Naive thymus-derived CD8-positive, alpha-beta T cell (primary cell): ENCODE measurements at places on chromosomes 5 and 9. TPM values are rescaled to one million over a fixed set of nuclear protein-coding genes. Genes with fewer than 3 reads are reported as not detected.
A peak's percentile ranks its signal among the peaks of the same experiment; 100 is the strongest.

DMRTA1 gene
- not detected for total RNA-seq

TAF1L gene
- total RNA-seq = 0.08 TPM

N4BP3 gene
- 7.0 TPM for total RNA-seq

NR5A1 gene
- total RNA-seq = not detected

- peaks cover 3% of the 10 kb centered on the region for H3K36me3 ChIP-seq
- H3K27me3 ChIP-seq = no peaks in the 10 kb centered on the region
- H3K4me1 ChIP-seq = peaks cover 70% of the 10 kb centered on the region
- no peak for DNase-seq
Observed at GRCh38 chr9:20319641-20320337, 302.5 kb downstream of the MLLT3 start.

DNA sequence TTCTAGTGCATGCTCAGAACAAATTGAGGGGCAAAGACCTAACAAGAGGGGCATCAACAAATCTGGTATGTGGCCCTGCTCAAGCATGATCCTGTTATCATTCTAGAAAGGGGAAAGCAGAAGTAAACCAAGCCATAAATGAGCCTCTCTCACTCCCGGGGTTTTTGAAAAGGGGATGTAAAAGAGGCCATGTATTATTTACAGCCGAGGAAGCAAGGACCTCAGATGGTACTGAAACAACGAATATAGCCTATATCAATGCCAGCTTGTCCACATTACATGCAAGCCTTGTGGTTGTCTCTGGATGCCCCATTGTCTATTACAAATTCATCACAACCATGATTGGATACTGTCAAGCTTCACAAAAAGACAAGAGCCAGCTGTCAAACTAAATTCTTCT, 211.3 kb downstream of the DCP2 start:
- no peaks in the 10 kb centered on the region for H3K27me3 ChIP-seq
- no peaks in the 10 kb centered on the region for H3K36me3 ChIP-seq
- no peak overlapping the region for H3K4me3 ChIP-seq

DNA sequence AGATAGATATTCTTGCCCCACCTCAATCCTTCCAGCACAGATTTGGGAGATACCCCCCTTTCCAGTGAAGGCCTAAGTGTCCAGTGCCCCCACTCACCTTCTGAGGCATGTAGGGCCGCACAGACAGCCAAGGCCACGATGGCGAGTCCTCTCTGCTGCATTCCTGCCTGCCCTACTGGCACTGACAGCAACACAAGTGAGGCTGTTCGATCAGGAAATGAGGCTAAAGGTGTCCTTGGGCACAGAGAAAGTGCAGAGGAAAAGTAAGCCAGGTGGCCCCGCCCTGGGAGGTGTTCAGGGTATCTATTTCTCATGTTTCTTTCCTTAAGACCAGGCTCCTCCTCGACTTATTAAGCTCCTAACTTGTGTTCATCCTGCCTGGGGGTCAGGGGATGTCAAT, at the start of gene CCL28:
TSS of gene CCL28 (minus strand) at position 236 of the 400 bp plus-strand sequence. CDS start at position 161, 75 bp downstream.
- H3K36me3 ChIP-seq = no peaks in the 10 kb centered on the region
- no peak for DNase-seq
- H3K27me3 ChIP-seq = no peaks in the 10 kb centered on the region

DNA sequence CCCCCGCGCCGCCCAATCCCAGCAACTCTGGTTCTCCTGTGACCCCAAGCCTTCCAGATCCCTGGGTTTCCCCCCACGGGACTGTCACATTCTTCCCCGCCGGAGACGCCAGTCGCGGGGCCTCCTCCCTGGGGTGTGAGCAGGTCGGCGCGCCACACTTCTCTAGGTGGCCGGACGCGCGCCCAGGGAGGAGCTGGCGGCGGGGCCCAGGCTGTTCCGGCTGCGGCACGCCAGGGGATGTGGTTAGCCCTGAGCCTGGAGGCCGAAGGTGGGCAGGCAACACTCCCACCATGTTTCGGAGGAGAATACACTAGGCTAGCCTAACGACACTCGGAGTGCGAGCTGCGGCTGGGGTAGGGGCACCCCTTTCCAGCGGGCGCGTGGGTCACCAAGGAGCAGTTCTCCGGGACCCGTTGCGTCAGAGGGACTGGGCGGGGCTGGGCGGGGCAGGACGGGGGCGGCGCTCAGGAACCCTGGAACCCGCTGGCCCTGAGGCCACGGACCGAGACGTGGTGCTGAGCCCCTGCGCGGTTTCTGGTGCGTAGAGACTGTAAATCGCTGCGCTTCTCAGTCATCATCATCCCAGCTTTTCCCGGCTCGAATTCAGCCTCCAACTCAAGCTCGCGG, at the start of gene SLC27A6:
TSS of gene SLC27A6 (plus strand) at position 478 of the 627 bp plus-strand sequence. CDS start 650 bp downstream, outside the sequence.
- no peak for DNase-seq
- H3K4me3 ChIP-seq = no peak within 1 kb of the TSS
- H3K27ac ChIP-seq = no peak within 1 kb of the TSS

DNA sequence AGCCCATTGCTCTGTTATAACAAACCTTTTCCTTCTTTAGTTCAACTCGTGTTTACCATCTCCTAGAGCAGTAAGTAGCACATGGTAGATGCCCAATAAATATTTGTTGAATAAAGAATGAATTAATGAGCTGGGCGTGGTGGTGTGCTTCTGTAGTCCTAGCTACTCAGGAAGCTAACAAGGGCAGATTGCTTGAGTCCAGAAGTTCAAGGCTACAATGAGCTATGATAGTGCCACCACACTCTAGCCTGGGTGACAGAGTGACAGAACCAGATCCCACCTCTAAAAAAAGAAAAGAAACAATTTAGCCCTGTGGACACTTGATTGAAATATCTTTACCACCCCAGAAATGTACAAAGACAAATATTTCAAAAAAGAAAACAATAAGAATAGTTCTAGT, 14.6 kb upstream of the PAM start:
- H3K4me3 ChIP-seq = no peak overlapping the region
- no peaks in the 10 kb centered on the region for H3K4me1 ChIP-seq
- H3K27ac ChIP-seq = no peak overlapping the region
- H3K36me3 ChIP-seq = no peaks in the 10 kb centered on the region

- H3K27me3 ChIP-seq = peaks cover 36% of the 10 kb centered on the region
- no peak overlapping the region for H3K27ac ChIP-seq
- H3K36me3 ChIP-seq = peaks cover 22% of the 10 kb centered on the region
- DNase-seq = no peak
- H3K4me3 ChIP-seq = no peak overlapping the region
Observed at GRCh38 chr9:32906213-32906612, 95.2 kb downstream of the APTX start.

DNA sequence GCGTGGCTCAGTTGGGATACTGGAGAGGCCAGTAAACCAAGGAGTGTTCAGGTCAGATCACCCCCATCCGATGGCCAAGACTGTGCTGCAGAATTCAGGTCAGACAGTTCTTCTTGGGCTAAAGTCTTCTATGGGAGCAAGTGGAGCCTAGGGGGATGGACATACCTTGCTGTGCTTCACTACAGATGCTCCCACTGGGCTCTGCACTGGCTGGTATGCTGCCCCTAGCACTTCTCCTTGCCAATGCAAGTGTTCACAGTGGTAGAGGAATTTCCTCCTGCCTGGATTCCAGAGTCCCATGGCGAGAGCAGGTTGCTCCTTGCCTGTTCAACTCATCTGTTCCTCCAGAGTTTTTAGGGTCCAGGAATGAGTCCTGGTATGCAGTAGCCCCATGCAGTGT, 134.2 kb upstream of the EDIL3 start:
- no peak overlapping the region for H3K4me3 ChIP-seq
- DNase-seq = no peak
- no peaks in the 10 kb centered on the region for H3K4me1 ChIP-seq
- peaks cover 4% of the 10 kb centered on the region for H3K27me3 ChIP-seq
- no peak overlapping the region for H3K27ac ChIP-seq

DNA sequence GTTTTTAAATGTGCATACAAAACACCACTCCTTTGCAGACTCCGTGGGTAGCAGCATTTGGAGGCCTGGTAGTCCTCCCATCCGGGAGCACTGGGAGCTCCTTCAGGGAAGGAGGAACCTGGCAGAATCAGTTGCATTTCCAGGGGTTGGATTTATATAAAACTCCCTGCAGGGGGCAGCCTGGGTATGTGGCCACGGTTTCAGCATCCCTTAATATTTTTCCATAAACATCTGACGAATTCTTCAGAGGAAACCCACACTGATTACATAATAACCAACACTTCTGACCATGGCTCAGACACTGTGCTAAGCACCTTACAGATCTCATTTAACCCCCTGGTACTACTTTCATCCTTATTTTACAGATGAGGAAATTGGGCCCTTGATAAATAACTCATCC, 6.1 kb upstream of the AFAP1L1 start:
- H3K4me1 ChIP-seq = peaks cover 10% of the 10 kb centered on the region
- H3K4me3 ChIP-seq = no peak overlapping the region
- no peak for DNase-seq
- H3K27ac ChIP-seq = no peak overlapping the region
- no peaks in the 10 kb centered on the region for H3K36me3 ChIP-seq

GRCh38 chr9:34612788-34613390, 992 bp upstream of the RPP25L start:
- DNase-seq = peak; percentile 67
- H3K27me3 ChIP-seq = no peaks in the 10 kb centered on the region
- H3K4me1 ChIP-seq = peaks cover 11% of the 10 kb centered on the region
- H3K36me3 ChIP-seq = peaks cover 29% of the 10 kb centered on the region
- peak overlapping the region; percentile 99 for H3K27ac ChIP-seq

DNA sequence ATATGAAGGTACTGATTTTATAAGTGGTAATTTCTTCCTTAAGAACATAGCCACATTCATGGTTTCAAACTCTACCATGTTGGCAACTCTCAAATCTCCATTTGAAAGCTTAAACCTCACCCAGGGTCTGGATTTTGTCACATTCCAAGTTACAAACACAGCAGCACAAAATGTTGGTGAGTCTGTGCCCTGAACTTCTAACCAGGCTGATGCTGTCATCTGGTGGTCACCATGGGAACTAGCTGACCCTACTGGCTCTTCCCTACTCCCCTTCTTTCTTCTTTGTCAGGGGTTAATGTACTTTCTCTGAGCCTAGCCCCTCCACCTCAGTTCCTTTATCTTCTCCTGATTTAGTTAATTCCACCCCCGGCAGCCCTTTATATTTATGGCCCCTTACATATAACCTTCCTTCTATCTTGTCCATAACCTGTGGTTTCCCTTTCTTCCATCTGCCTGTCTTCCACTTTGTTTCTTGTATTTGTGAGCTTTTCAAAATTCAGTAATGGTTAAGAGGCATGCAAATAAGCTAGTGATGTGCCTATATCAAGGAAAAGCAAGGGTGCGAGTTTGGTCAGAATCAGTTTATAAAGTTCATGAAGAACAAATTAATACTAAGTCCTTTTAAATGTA, 35.9 kb downstream of the TGFBR1 start:
- H3K4me3 ChIP-seq = no peak overlapping the region
- H3K27me3 ChIP-seq = no peaks in the 10 kb centered on the region

DNA sequence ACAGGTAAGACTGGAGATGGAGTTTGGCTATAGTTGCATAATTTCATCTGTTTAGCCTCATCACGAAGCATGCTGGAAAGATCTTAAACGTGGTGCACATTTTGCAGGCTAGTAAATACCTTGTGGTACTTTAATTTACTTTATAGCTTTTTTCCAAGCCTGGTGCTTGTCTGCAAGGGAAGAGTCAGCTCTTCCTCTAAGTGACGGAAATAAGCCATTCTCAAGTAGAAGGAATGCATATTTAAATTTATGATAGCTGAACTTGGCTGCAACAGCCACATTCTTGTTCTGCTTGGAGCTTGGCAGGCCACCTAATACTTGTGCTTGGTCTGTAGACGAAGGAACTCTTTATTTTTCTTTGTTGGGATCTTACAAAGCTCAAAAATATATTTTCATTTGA, 188.0 kb upstream of the PIK3R1 start:
- no peak overlapping the region for H3K27ac ChIP-seq
- no peaks in the 10 kb centered on the region for H3K4me1 ChIP-seq
- no peak overlapping the region for H3K4me3 ChIP-seq
- no peak for DNase-seq
- no peaks in the 10 kb centered on the region for H3K27me3 ChIP-seq
- H3K36me3 ChIP-seq = no peaks in the 10 kb centered on the region

DNA sequence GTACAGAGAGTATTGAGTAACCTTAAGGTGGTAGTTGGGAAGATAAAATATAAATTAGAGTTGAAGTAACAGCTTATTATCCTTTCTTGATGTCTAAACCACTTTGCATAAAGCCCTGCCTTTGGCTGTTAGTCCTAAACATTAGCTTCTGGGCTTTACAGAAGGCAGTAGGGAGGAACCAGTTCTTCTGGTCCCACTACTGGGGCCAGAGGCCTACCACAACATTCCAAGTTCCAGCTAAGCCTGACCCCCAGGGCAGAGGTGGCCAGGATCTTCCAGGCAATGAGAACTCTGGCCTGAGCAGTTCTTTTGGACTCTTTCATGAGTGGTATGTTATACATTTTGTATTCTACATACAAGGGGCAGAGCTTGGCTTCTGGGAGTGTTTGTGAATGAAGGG, 26.1 kb downstream of the DNAI1 start:
- no peaks in the 10 kb centered on the region for H3K36me3 ChIP-seq
- peaks cover 2% of the 10 kb centered on the region for H3K4me1 ChIP-seq
- H3K27me3 ChIP-seq = peaks cover 13% of the 10 kb centered on the region
- no peak for DNase-seq
- H3K27ac ChIP-seq = no peak overlapping the region

DNA sequence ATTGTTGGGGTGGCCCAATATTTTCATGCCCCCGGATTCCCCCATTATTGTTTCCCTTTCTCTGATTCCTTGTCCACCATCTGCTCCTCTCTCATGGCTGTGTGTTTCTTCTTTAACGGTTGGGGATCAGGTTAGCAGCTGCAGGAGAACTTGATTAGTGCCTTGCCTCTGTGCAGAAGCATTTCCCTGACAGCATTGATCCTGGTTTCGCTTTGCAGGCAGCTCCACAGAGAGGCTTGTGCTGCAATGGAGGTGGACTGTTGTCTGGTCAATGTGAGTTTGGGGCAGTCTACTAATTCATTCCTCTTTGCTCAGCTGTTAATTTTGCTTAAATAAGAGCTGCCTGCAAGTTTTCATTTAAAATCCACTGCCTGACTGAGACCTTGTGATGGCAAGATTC, 32.5 kb upstream of the SSBP2 start:
- peaks cover 32% of the 10 kb centered on the region for H3K4me1 ChIP-seq
- H3K36me3 ChIP-seq = no peaks in the 10 kb centered on the region
- H3K27me3 ChIP-seq = no peaks in the 10 kb centered on the region
- no peak overlapping the region for H3K4me3 ChIP-seq
- no peak overlapping the region for H3K27ac ChIP-seq

DNA sequence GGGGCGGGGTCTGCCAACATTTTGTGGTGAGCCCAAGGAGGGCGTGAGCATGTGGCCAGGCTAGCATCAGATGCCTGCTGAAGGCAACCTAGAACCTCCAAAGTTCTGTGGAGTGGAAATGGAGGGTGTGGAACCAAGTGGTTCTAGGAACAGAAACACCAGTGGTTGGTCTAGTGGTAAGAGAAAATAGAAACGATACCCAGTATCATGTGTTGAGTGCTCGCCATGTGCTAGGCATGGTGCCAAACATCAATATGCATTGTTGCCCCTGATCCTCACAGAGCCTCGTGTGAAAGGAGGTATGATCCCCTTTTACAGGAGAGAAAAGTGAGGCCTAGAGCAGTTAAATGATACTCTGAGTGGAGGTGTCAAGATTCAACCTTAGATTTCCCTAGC, 31.5 kb upstream of the MVB12B start:
- no peaks in the 10 kb centered on the region for H3K4me1 ChIP-seq
- DNase-seq = no peak
- H3K4me3 ChIP-seq = no peak overlapping the region
- no peaks in the 10 kb centered on the region for H3K36me3 ChIP-seq
- peaks cover 12% of the 10 kb centered on the region for H3K27me3 ChIP-seq
- H3K27ac ChIP-seq = no peak overlapping the region

- peak overlapping the region; percentile 74 for H3K4me3 ChIP-seq
- no peak for DNase-seq
- peaks cover 35% of the 10 kb centered on the region for H3K27me3 ChIP-seq
- peak overlapping the region; percentile 5 for H3K27ac ChIP-seq
- no peaks in the 10 kb centered on the region for H3K36me3 ChIP-seq
Observed at GRCh38 chr5:171336521-171337209, 27.6 kb downstream of the TLX3 start.
